Testis (tissue), 5 donors: ENCODE measurements at places on chromosomes 13 and 19. TPM values are rescaled to one million over a fixed set of nuclear protein-coding genes. Genes with fewer than 3 reads are reported as not detected.

Gene TNPO2
- total RNA-seq = 110 TPM

Gene EHD2
- total RNA-seq = 26.8 TPM

Gene LILRB2
- 0.71 TPM for total RNA-seq

Gene ACP7
- not detected for total RNA-seq

Gene ZNF90
- 9.2 TPM for total RNA-seq
